Brain pericyte (primary cell): ENCODE measurements at places on chromosomes 2 and 18.

DNA sequence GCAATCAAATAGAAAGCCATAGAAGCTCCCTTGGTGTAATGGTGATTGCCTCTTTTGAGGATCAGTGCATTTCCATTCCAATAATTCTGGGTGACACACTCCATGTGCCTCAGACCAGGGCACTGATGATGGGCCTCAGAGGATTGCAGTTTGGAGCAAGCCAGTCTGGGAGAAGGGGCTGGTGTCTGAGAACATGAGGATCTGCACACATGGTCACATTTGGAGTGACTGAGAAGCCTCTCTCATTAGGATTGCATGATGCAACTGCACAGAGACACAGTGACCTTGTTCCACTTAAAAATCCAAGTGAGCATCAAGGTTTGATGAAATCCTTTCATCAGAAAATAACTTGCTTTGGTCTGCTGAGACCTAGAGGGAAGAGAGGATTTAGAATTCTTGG, 216.4 kb downstream of the ANKRD30B start:
- no peak for DNase-seq

DNA sequence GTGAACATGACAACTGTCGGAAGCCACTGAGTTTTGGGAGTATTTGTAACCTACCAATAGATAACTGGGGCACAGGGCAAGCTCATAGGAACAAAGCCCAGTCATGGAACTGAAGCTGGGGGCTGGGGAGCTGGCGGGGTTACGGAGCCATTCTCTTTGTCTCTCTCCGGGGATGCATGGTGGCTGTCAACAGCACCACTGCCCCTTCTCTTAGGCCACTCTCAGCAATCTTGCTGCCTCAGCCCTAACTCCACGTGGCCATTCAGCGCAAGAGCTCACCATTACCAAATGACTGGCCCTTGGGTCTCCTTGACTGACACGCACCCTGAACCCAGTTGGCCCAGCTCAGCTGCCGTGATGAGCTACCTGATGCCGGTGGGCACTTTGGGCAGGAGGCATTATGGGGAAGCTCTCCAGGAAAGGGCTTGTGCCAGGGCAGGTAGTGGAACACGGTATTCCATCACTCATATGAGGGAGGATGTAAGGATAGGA, 33.6 kb upstream of the ODC1 start:
- no peak for DNase-seq

DNA sequence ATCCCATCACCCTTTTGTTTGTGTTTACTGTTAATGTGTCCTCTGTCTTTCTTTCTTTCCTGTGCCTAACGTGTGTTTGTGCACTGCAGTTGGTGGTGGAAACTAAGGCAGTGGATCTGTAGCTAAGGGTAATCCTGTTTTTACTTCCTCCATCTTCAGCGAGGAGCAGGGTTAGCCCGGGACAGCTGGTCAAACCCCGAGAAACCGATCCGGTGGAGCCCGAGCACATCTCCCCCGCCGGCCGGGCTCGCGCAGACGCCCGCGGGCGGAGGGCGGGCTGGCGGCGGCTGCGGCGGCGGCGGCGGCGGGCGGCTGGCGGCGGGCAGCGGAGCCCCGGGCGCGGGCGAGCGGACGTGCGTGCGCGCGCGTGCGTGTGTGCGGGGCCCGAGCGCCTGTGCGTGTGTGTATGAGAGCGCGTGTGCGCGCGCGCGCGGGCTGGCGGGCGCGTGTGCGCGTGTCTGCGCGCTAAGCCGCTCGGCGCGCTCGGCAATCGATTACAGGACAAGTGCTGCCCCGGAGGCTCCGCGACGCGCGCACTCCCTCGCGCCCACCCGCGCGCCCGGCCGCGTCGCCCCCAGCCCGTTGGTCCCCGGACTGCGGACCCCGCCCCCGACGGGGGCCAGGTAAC, at the start of gene IKZF2:
Gene IKZF2 (minus strand): TSS at position 176 of the 628 bp plus-strand sequence. CDS start 2,983 bp downstream, outside the sequence.
- DNase-seq, result peak; percentile 63

DNA sequence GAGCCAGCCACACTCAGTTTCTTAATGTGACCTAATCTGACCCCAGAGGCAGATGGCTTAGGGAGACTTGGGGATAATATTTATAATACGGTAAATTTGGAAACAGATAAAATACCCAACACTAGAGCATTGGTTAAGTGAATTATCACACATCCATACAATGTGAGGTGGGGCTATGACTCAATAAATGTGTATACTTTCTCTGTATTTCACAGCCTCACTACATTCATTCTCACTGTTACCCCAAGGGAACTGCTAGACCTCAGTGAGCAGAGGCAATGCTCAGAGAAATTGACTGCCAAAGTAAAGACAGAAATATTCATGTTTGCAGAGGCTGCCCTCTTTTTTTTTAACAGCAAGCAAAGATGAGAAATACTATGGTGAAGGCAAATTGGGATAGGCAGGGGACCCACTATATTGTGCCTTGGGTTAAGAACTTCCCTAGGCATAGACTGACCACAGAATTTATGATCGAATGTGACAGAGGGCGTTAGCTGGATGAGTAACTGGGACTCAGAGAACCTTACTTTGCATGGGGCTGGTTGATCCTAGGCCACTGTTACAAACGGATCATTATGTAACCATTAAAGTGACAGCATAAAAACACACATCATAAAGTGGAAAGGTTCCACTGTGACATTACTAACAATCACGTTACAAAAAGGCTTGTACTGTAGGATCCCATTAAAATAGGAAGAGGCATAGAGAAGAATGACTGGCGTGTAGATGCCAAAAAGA, 246.0 kb upstream of the LYPD1 start:
- DNase-seq, result no peak
